NCI-H1417 (cell line): ENCODE measurements at places on chromosomes 3 and 15.

DNA sequence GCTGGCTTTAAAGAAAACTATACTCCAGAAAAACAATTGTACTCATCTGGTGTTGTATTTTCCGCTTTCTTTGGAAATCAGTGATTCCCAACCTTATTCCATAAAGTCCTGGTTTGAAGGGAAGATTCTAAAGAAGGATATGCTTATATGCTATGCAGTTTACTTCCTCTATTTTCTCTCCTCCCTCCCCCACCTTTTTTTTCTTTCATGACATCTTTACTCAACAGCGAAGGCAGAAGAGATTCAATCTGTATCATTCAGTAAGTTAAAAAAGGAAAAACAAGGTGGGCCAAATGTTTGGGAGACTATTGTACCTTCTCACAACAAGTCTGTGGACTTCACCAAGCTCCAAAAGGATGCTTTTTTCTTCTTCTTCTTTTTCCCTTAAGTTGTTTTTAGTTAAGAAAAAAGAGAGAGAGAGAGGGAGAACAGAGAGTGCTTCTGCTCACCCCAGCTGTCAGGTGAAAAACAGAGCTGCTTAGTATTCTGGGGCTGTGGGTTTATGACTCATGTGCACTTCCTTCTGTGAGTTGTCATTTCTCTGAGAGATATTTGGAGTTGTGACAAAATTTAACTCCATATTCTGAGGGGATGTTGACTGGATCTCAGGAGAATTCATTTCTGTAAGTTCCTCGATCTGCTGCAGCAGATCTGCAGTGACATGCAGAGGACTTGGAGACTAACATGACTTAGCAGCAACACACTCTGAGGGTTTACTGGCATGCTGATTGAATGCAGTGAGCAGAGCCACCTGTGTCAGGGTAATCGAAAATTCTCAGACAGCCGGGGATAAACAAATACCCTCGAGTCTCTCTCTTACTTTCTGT lies 70.7 kb downstream of the SSR3 start:
- DNase-seq = no peak

GRCh38 chr15:69996321-69997160 lies 101.2 kb downstream of the TLE3 start:
- peak; percentile 87 for DNase-seq

DNA sequence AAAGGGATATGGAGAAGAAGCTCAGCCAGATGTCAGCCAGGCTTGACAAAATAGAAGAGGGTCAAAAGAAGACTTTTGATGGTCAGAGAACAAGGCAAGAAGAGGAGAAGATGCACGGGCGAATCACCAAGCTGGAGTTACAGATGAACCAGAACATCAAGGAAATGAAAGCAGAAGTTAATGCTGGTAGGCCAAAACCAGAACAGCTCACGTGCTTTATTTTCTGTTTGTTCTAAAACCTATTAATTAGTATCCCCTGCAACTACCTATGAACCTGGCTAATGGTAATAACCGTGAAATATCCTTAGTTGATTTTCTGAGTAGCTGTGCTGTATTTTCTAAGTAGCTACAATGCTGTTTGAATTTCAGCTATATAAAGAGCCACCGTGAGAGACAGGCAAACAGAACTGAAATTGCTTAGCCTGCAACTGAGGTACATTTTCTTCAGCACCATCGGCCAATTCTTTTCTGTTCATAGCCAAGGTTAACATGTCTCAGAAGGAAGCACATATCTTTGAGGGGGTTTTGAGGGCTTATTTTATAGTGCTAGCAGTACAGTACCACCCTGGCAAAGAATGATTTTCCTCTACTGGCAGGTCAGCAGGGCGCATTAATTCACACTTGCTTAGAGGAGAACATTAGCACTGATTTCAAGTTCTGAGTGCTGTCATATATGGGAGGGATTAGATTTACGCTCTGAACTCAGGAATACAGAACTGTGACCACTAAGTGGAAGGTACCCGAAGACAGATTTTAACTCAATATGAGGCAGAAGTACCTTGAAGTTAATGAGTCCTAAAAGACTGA lies 78.9 kb downstream of the FAM81A start:
- DNase-seq = no peak

DNA sequence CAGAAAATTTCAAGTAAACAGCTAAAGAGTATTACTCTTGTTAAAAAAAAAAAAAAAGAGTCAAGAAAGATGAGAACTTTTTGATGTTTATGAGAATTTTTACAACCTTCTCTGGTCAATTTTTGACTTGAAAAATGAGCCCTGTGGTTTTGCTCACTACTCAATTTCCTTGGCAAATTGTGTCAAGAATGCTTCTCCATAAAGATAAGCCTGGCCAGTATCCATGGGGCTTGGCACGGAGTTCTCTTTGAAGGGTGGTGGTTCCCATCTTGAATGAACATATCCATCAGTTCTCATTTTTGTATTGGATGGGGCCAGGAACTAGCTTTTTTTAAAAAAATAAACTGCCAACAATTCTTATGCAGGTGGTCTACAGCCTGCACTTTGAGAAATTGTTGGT lies 179.9 kb downstream of the RYR3 start:
- no peak for DNase-seq

- DNase-seq = peak; percentile 94
Observed at GRCh38 chr15:60326824-60327654, 70.7 kb downstream of the ANXA2 start.

GRCh38 chr3:139281522-139282196 lies 62.2 kb upstream of the MRPS22 start:
- peak; percentile 33 for DNase-seq

DNA sequence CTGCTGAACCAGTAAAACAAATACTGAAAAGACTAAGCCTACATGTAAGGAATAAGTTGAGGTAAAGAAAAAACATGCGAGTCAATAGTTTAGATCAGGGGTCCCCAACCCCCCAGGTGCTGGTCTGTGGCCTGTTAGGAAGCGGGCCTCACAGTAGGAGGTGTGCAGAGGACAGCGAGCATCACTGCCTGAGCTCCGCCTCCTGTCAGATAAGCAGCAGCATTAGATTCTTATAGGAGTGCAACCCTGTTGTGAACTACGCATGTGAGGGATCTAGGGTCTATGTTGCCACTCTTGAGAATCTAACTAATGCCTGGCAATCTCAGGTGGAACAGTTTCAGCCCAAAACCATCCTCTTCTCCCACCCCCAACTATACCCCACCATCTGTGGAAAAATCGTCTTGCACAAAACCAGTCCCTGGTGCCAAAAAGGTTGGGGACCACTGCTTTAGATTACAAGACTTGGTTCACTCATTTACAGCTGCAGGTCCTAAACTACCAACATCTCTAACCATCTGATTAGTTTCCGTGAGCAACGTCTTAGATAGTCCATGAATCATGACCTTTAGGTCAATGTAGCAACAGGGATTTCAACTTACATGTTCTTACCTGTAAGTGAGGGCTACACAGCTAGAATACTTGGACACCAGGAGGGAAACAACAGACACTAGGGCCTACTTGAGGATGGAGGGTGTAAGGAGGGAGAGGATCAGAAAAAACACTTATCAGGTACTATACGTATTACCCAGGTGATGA lies 66.7 kb downstream of the TRANK1 start:
- DNase-seq = no peak

GRCh38 chr3:51696954-51697353 lies 9.9 kb upstream of the GRM2 start:
- DNase-seq = peak; percentile 42

GRCh38 chr3:194103505-194103904 lies 32.4 kb upstream of the HES1 start:
- DNase-seq = no peak
